ENCODE measurements at places on chromosomes 5 and 9.

- DNase-seq: no peak
These were observed 140.4 kb downstream of the GABBR2 start for GRCh38 chr9:98568234-98568908.

DNA sequence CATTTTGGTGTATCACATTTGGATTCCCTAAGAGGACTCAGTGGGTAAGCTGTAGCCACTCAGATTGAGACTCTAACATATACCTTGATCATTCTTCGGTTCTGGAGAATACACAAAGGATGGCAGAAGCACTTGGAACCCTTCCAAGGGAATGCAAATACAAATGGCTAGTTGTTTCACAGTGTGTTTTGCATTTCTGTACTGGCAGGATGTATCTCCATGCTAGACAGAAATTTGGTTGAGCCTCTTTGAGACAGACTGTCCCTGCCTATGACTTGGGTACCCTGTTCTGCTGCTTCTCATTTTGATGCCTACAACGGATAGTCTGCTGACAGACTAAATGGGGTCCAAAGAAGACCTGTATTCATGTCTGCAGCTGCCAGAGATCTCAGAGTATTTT lies 273.5 kb downstream of the TMEM38B start:
- no peak for DNase-seq

- DNase-seq: no peak
These were observed 142.5 kb downstream of the DENND1A start for GRCh38 chr9:123787416-123787815.

- no peak for DNase-seq
These were observed 135.6 kb downstream of the KCNIP1 start for GRCh38 chr5:170639221-170639925.

DNA sequence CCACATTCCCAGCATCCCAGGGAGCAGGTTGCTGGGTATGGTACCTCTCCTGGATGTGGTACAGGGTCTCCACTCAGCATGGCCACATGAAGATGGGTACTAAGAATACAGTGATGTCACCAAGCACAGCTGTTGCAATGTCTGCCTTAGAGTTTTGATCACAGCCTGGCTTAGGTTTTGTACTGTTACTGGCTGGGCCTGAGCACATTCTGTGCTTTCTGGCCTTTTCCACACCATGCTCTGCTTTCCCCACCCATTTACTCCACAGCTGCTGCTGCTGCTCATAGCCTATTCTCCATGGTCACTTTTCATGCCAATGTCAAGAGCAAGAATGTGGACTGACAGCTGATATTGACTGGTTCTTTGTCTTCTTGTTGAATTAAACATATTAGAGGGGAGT lies 481.9 kb downstream of the ARHGEF28 start:
- DNase-seq: no peak

DNA sequence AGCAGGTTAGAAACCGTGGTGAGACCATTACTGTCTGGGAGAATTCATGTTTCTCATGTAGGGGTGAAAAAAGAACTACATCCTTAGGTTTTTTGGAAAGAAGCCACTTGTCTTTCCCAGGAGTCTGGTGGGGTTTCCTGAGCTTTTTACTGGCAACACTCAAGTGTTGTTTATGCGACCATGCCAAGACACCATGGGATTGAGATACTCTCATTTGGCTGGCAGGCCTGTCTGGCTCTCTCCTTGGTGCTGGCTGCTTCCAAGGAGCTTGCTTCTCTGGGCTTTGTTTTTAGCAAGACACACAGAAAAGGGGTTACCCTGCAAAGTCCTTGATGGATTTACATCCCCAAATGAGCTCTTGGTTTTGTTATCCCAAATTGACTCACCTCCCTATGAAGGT lies 80.9 kb upstream of the ISL1 start:
- DNase-seq: no peak

GRCh38 chr5:112822456-112822855 lies 38.6 kb upstream of the SRP19 start:
- no peak for DNase-seq

- DNase-seq: no peak
These were observed 615.0 kb upstream of the RIOK2 start for GRCh38 chr5:97797994-97798451.

GRCh38 chr5:55241746-55242145 lies 8.3 kb upstream of the CCNO start:
- no peak for DNase-seq

DNA sequence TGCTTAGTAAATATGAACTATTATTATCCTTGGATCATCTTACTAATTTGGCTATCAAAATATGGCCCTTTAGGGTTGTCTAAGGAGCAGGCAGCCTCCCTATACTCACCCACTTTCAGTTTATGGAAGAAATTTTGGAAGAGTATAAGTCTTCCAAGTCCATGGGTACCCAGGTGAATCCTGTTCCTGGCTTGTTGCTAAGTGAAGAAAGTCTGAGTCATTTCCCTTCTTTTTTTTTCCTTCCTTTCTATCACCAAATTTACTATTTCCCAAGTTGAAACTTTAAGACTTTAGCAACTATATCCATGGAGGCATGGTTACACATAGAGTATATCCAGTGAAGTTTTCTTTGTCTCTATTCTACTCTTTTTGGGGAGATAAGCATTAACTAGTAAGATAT lies 184.0 kb upstream of the ACTBL2 start:
- no peak for DNase-seq

DNA sequence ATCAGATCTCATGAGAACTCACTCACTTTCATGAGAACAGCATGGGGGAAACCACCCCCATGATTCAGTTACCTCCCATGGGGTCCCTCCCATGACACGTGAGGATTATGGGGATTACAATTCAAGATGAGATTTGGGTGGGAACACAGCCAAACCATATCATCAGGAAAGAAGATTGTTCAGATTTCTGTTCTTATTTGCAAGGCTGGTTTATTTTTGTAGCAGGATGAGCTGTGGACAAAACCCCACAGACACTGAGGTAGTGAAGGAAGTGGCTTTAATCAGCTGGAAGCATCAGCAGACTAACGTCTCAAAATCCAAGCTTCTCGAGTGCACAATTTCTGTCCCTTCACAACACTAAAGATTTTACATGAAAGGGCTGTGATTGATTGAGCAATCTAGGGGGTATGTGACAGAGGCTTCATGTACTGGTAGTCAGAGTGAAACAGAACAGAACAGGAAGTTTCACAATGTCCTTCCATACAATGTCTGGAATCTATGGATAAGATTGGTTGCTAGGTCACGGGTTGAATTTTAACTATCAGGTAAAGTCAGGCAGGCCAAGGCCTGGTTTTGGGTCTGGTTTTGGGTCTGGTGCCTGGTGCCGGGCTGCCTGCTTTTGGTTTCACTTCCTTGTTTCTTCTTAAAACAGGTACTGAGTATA lies 91.3 kb upstream of the ZNF366 start:
- peak; percentile 64 for DNase-seq
